NCI-H460 (cell line): ENCODE measurements at places on chromosomes 2 and 18.

GRCh38 chr18:13823707-13824395, at the start of gene MC5R:
TSS of gene MC5R (plus strand) at chr18:13824149. CDS start at chr18:13825766, 1,617 bp downstream.
- peak; percentile 32 for DNase-seq

DNA sequence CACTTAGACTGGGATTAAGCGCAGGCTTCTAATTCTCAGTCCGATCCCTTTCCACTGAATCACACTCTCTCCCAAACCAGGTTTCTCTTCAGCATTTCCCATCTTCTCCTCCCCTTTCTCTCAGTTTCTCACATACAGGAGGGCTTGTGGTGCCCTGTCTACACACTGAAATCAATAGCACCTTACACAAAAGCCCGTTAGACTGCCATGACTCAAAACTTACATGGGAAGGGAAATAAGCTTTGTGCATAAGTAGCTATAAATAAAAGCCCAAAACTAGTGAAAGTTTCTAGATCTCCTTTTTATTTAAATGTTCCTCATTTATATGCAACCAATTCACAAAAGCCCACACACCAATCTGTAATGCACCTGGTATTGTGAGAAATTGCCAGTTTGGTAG, 318.4 kb downstream of the TXNL1 start:
- no peak for DNase-seq

GRCh38 chr2:223642506-223642905, 40.3 kb upstream of the SCG2 start:
- no peak for DNase-seq

- DNase-seq: no peak
These were observed 250.9 kb downstream of the ICOS start for GRCh38 chr2:204187229-204188083.

GRCh38 chr18:43524260-43524659, 247.0 kb upstream of the SYT4 start:
- no peak for DNase-seq

DNA sequence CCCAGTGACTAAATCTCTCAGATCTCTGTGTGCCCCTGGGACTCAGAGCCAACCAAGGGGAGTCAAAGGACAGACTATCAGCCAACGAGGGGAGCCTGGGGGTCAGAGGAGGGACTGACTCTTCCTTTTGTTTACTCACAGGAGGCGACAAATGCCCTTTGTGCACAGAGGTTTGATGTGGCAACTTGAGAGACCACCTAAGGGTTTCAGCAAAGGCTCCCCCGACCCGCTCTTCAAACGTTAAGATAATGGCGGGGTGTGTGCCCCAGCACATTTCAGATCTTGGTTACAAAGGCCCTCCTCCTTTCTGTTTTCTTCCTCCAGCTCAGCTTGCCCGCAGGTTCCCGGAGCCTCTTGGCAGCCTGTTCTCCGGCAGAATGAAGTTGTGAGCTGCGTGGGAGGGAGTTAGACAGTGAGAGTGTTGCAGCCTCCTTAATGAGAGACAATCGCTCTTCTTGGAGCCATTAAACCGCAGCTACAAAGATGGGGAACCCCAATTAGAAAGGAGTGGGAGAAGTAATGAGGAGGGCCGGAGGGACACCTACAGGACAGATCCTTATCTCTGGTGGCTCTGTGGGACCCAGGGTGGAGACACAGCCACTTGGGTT, 76.2 kb downstream of the KIAA2012 start:
- no peak for DNase-seq

DNA sequence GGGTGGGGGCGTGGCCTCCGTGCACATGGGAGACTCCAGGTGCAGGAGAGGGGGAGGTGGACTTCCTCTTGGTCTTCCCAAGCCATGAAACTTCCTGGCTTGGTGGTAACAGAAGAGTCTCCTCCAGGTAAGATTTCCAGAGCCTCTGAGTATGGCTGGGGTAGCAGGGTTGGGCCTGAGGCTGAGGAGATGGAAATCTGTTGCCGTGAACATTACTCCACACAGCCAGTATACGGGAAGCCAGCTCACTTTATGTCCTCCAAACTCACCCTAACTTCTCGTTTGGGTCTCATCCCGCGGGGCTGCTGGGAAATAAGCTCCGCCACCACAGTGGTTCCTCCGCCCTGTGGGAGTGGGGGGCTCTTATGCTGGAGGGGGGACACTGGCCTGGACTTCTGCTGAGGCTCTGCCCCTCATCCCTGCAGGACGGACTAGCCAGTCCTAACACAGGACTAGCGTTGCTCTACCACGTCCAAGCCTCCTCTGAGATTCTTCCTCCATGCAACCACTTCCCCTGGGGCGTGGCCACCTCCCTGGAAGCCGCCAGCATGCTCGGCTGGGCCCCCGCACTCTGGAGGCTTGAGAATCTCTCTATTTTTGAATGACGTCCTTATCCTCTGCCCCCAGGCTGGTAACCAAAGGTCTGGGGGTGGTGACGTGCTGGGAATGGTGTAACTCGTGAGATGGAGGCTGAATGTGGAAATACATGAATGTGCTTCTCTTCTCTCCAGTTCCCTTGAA, 777 bp upstream of the RAB17 start:
- no peak for DNase-seq

GRCh38 chr2:104050656-104051242, 803.2 kb upstream of the POU3F3 start:
- no peak for DNase-seq

DNA sequence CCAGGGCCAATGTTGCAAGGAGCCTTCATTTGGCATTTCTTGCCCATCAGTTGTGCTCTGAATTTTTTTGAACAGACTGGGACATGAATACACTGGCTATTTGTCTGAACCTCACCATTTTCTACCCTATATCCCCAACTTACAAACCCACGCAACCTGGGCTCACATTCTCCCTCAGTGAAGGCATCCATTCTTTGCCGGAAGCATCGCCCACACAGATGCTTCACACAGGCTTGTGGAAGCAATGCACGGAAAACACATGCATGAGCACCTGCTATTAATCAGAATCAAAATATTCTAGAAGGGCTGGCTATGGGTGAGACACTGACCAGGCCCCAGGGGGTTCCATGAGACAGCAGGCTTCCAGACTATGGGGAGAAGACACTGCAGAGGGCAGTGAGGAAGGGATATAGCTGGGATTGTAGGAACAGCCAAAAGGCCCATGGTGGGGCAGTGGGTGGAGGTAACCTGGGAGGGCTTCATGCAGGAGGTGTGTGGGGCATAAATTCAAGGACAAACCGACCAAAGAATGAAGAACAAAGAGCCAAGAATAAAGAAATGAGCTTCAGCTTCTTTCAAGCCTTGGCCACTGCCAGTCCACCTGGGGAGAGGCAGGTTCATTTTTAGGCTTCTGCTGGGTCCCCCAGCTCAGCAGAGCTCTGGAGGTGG, 261.5 kb downstream of the CELF4 start:
- DNase-seq: no peak

GRCh38 chr2:211251016-211251415, 694.6 kb downstream of the CPS1 start:
- DNase-seq: no peak

DNA sequence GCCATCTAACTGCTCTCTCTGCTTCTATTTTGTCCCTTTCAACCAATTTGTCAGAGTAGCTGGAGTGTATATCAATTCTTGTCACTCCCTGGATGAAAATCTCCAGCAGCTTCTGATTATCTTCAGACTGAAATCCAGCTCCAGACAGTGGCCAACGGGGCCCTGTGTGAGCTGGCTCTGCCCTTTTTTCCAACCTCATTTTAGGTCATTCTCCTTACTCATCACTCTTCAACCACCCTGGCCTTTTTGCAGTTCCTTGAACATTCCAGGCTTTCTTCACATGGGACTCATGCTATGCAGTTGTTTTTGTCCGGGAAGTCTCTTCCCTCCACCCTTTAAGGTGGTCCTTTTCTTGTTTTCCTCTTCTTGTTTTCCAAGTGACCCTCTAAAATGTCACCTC, 15.4 kb upstream of the FAP start:
- DNase-seq: no peak
